Activated CD4-positive, CD25-positive, alpha-beta regulatory T cell treated with anti-CD3 and anti-CD28 coated beads, Interleukin-2, amount 50 U/mL, for 16 hours (primary cell): ENCODE measurements at places on chromosomes 16 and 17.
A peak's percentile ranks its signal among the peaks of the same experiment; 100 is the strongest.

DNA sequence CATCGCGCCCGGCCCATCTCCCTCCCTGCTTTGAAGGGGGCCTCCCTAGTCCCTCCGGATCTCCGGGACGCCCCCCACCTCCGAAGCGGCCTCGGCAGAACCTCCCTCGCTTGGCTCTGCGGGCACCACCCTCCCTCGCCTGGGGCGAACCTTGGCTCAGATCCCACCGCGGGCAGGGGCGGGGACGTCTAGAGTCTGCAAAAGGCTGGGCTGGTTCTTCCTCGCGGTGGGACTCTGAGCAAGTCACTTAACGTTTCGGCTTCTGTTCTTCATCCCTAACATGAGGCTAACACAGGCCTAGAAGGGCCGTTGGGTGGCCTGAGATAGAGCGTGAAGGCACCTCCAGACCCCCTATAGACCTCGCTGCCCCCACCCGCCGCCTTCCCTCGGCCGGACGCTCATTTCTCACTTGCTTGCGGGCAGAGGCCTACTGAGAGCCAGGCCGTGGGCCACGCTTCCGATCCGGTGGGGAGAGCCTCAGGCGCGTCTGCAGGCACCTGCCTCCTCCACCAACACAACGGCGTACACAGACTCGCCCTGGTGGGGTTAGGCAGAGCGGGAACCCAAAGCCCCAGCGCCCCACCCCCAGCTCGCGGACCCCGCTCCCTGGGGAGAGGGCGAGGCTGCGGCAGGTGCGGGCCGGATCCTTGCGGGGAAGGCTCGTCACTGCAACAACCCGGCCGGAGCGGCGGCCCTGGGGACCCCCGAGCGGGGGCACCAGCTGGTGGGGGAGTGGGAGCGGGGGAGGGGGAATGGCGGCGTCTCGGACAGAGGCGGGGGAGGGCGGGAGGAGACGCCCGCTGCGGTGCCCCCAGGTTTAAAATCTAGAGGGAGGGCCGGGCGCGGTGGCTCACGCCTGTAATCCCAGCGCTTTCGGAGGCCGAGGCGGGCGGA is 5.4 kb downstream of the MYO1C start:
- peak; percentile 36 for DNase-seq

- DNase-seq: no peak
These were observed 30.5 kb downstream of the TMEM98 start for GRCh38 chr17:32958418-32958817.

DNA sequence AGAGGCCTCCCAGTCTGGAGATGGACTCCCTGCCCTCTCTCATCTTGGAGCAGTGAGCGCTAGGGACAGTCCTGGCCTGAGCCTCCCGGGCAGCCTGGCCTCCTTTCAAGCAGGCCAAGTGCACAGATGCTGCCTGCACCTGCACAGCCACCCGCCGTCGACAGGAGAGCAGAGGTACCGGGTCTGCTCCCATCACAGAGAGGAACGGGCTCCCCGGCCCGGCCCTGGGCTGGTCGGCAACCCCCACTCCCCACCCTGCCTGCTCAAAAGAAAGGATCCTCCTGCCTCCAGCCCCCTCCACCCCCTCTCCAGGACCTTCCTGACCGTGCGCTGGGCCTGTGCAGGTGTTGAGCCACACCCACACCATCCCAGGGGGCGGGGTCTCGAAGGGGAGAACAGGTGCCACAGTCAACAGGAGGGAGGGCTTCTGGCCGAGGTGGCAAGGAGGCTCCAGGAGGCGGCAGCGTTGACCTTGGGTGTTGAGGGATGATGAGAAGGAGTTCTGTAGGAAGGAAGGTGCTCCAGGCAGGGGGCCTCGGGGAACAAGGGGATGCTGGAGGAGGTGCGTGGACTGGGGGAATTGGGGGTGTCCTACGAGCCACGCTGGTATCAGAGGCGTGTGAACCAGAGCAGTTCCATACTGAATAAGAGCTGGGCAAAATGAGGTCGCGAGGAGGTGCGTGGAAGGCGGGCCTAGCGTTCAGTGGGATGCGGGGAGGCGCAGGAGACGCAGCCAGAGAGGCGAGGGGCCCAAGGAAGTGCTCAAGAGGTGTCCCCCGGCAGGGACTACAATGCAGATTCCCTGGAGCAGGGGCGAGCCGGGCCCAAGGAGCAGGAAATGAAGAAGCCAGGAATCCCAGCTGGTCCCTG is 967 bp upstream of the CDH15 start:
- DNase-seq: no peak

DNA sequence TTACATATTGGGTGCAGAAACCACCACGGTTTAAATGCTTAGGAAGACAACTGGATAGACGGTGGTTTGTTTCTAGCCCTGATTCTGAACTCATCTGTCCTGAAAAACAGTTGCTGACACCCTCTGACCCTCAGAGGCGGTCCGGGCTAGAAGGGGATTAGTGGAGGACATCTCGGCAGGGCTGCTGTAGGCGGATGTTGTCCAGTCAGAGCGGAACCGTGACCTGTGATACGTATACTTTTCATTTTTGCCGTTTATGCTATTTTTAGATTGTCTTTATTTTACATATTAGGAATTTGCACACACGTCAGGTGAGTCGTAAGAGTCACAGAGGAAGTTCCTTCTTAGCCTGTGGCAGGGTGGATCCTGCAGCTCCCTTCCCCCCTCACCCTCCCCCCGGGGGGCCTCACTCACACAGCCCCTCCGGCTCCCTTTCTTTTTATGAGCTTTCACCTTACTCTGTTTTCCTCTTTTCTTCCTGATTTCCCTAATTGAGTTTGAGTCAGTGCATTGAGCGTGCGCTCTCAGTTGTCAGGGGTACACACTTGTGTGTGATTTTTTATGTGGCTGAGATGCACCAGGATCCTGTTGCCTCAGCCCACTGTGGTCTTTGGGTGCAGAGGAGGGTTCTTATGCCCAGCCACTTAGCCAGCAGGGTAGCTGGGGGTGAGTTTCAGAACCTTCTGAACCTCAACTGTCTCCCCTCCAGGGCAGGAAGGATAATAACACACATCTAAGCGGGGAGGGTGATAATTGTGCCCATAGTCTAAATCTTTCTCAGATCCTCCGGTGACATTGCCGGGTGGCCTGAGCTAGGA is 211.1 kb upstream of the CHMP6 start:
- DNase-seq: no peak

GRCh38 chr17:32523827-32524552 is 37.2 kb downstream of the CDK5R1 start:
- DNase-seq: no peak

GRCh38 chr17:69572747-69573146 is 158.2 kb downstream of the MAP2K6 start:
- no peak for DNase-seq

DNA sequence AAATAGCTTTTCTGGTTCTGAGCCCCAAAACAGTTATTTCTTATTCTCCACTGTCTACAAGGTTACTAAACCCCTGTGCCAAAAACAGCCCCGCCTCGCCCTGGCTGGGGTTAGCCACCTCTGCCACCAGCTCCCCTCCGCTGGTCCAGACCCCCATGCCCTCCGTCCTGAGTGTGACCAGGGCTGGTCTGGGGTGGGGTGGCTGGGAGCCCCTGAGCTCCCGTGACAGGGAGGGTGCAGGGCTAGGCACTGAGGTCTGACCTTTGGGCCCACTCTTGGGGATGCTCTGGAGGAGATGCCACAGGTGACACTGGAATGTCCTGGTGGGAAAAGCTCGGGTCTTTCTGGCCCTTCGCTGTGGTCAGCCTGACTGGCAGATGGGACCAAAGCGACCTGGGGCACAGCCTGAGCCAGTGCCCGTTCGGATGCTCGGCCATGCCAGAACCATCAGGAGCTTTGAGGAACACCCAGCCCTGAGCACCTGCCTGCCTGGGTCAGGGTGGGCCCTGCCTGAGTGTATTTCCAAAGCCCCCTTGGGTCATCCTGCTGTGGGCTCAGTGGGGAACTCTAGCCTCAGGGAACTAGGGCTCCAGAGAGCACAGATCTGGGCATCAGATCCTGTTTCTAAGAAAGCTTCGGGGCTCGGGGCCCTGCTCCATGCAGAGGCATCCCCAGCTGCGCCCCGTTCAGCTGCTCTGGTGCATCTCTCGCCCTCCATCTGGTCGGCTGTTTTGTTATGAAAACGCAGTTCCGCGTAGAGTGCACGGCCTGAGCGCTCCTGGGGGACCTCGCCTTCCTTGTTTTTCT is 72.1 kb upstream of the GNG13 start:
- DNase-seq: no peak

GRCh38 chr17:69245617-69246016 is 17.0 kb upstream of the ABCA10 start:
- DNase-seq: no peak
